T-helper 17 cell (primary cell): ENCODE measurements at places on chromosomes 16 and 17.
A peak's percentile ranks its signal among the peaks of the same experiment; 100 is the strongest.

DNA sequence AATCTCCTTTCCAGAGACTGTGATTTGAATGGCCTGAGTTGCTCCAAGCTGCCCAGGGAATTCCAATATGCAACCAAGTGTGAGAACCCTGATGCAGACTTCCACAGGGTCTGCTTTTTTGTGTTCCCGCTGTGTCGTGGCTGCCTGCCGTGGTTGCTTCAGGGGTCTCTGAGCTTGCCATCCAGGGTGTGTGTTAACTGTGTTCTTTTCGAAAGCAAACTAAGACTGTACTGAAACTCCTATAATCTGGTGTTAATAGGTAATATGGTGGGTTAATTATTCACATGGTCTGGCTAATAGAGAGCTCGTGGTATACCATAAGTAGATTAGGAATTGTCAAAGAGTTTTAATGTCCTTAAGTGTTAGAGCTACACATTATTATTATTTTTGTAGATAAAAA, 20.7 kb downstream of the UBN1 start:
- H3K36me3 ChIP-seq, result peaks cover 17% of the 10 kb centered on the region
- no peak overlapping the region for H3K27ac ChIP-seq
- peaks cover 22% of the 10 kb centered on the region for H3K4me1 ChIP-seq
- H3K27me3 ChIP-seq, result no peaks in the 10 kb centered on the region
- no peak overlapping the region for H3K4me3 ChIP-seq
- no peak for DNase-seq

GRCh38 chr16:85418978-85419491, 194.1 kb upstream of the GSE1 start:
- peaks cover 2% of the 10 kb centered on the region for H3K4me1 ChIP-seq
- no peak overlapping the region for H3K27ac ChIP-seq

DNA sequence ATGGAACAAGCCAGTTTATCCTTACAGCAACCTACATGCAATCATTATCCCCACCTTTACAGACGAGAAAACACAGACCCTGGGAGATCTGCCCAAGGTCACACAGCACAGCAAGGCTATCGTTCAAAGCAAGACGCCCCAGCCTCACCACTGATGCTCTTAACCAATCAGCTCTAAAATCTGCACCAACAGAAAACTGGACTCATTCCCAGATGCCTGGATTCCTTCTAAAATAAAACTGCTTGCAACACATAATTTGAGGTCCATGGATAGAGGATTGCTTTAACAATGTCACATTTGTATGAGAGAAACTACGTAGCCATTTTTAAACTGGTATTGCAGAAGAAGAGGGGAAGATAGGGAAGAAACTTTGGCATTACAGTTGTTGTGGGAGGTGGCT, 6.8 kb downstream of the COTL1 start:
- no peak for DNase-seq
- H3K4me3 ChIP-seq, result peak overlapping the region; percentile 39
- peaks cover 5% of the 10 kb centered on the region for H3K36me3 ChIP-seq

GRCh38 chr17:75875182-75875939, 3.0 kb downstream of the TRIM47 start:
- H3K36me3 ChIP-seq, result no peaks in the 10 kb centered on the region
- H3K27me3 ChIP-seq, result no peaks in the 10 kb centered on the region
- peak overlapping the region; percentile 92 for H3K4me3 ChIP-seq
- H3K27ac ChIP-seq, result peak overlapping the region; percentile 91
- peaks cover 37% of the 10 kb centered on the region for H3K4me1 ChIP-seq
- DNase-seq, result no peak

- no peak for DNase-seq
- H3K36me3 ChIP-seq, result peaks cover 10% of the 10 kb centered on the region
- H3K27me3 ChIP-seq, result no peaks in the 10 kb centered on the region
- H3K4me3 ChIP-seq, result no peak overlapping the region
These were observed 9.7 kb upstream of the DBNDD1 start for GRCh38 chr16:90028985-90029384.

GRCh38 chr17:44572801-44573200, 15.5 kb downstream of the FZD2 start:
- peaks cover 27% of the 10 kb centered on the region for H3K27me3 ChIP-seq
- peaks cover 5% of the 10 kb centered on the region for H3K36me3 ChIP-seq
- DNase-seq, result no peak
- H3K4me1 ChIP-seq, result no peaks in the 10 kb centered on the region
- H3K4me3 ChIP-seq, result no peak overlapping the region
- H3K27ac ChIP-seq, result no peak overlapping the region

DNA sequence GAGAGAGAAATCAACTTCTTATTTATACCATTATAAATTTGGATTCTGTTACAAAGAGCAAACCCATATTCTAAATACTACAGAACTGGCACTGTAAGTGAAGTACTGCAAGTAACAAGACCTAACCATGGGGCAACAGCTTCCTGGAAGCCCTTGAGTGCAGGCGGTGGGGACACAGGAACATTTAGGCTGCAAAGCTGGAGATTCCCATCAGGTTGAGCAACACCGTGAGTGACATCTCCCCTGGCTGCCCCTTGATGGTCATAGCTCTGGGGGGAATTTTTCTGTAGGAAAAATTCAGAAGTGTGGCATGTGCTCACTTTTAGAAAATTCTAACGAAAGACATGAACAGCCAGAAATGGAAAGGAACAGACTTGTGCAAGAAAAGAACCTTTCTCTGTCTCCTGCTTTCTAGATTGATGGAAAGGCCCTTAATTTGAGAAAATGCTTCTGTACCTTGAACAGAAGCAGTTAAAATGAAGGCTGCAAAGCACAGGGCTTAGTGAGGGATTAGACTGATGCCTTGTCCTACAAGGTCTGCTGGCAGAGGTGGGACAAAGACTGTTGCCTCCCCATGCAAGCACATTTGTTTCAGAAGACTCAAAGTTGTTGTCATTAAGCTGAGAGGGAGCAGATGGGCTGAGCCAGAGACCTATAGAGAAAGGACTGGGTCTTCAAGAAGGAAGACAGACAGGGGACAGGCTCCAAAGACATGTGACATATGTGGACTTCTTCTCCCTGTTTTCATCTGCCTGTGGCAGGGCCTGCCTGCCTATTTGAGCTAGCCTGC, 380.8 kb downstream of the SLC39A11 start:
- H3K27me3 ChIP-seq, result no peaks in the 10 kb centered on the region
- DNase-seq, result no peak
- H3K36me3 ChIP-seq, result no peaks in the 10 kb centered on the region
- peaks cover 13% of the 10 kb centered on the region for H3K4me1 ChIP-seq

DNA sequence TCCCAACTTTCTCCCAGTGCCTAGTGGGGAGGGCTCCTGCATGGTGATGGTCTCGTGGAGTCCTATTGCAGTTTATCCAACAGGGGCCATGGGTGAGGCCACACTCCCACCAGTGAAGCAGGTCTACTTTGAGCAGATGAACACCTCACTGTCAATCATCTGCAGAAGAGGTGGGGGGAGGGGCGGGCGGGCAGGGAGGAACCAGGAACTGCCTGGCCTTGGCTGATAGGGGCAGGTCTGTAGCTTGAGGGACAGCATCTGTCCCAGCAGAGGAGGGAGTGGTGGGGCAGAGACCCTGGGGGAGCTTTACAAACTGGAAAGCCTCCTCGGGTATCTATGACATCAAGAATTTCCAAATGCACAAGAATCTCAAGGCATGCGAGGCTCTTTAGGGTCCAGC, 58.7 kb upstream of the ZNF423 start:
- peaks cover 23% of the 10 kb centered on the region for H3K27me3 ChIP-seq
- H3K36me3 ChIP-seq, result peaks cover 2% of the 10 kb centered on the region
- H3K4me3 ChIP-seq, result no peak overlapping the region
- no peak overlapping the region for H3K27ac ChIP-seq

DNA sequence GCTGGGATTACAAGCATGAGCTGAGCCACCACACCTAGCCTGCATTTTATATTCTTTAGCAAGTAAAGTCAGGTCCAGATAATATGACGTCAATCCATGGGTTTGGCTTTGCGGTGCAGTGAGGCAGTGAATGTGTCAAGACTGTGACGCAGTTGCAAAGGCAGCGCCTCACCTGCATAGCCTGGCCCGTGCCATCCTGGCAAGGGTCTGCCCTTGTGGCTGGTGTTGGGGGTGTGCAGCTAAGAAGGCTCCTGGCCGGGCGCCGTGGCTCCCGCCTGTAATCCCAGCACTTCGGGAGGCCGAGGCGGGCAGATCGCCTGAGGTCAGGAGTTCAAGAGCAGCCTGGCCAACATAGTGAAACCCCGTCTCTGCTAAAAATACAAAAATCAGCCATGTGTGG, 7.0 kb downstream of the PDF start:
- H3K27ac ChIP-seq, result no peak overlapping the region
- H3K36me3 ChIP-seq, result peaks cover 3% of the 10 kb centered on the region
- no peak overlapping the region for H3K4me3 ChIP-seq
- peaks cover 28% of the 10 kb centered on the region for H3K4me1 ChIP-seq
- H3K27me3 ChIP-seq, result no peaks in the 10 kb centered on the region

DNA sequence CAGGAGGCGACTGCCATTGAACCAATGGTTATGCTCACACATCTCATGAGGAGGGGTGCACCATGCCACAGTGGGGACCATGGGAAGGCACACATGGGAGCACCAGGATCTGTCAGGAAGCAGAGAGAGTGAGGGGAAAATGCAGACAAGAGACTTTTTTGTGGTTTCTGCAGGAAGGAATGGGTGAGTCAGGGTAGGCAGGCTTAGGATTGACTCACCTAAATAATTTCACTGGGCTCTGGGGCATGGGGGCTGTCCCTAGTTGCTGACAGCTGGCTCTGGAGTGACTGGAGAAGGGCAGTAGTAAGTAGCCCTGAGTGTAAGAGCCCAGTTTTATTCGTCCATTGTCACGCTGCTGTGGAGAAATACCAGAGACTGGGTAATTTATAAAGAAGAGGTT, 202.4 kb downstream of the AXIN2 start:
- no peak overlapping the region for H3K4me3 ChIP-seq
- H3K27me3 ChIP-seq, result peaks cover 18% of the 10 kb centered on the region
- DNase-seq, result no peak

DNA sequence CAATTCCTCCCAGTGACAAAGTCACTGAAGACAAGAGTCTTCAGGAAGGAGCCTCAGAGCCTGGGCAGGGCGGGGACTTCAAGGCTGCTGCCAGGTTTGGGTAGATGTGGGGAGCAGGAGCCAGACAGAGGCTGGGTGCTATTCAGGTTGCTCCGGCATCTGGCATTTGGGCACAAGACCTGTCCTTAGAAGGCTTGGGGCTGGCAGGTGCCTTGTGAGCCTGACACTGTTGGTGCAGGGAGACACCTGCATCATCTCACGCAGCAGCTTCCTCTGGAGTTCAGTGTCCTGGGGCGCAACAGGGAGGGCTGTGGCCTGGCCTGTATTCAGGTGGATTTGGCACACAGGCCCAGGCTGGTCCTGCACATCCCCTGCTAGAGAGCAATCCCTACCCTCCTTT, 65.0 kb downstream of the MPRIP start:
- peaks cover 67% of the 10 kb centered on the region for H3K4me1 ChIP-seq
- H3K27me3 ChIP-seq, result no peaks in the 10 kb centered on the region
- peak overlapping the region; percentile 95 for H3K27ac ChIP-seq
- no peak overlapping the region for H3K4me3 ChIP-seq
